ENCODE measurements at places on chromosomes 5 and 9.

- no peak for DNase-seq
Observed at GRCh38 chr5:1747079-1747802, 52.4 kb downstream of the MRPL36 start.

DNA sequence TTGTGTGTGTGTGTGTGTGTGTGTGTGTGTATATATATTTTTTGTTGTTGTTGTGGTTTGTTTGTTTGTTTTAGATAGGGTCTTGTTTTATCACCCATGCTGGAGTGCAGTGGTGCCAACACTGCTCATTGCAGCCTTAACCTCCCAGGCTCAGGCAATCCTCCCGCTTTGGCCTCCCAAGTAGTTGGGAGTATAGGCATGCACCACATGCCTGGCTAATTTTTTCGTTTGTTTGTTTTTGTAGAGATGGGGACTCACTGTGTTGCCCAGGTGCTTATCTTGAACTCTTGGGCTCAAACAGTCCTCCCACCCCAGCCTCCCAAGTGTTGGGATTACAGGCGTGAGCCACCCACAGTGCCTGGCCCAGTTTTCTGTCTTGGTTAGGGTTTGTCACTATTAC, 77.3 kb downstream of the GAPVD1 start:
- DNase-seq = no peak

GRCh38 chr9:84620338-84620737, 49.2 kb upstream of the NTRK2 start:
- no peak for DNase-seq

DNA sequence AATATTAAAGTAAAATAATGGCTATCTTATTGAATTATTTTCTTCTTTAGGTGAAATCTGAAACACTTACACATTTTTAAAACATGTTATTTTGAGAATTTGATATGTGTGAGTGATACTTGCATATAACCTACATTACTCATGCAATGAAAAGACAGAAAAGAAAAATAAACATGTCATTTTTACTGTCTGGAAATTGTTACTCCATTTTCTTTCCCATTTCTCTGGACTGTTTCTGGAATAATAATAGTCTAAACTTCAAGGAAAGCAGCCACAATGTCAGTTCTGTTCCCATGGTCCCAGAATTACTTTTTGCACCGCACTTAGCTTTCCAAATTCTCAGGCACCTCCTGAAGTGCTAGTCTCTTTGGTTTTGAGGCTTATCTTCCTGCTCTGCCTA, 145.5 kb downstream of the PRR16 start:
- no peak for DNase-seq

DNA sequence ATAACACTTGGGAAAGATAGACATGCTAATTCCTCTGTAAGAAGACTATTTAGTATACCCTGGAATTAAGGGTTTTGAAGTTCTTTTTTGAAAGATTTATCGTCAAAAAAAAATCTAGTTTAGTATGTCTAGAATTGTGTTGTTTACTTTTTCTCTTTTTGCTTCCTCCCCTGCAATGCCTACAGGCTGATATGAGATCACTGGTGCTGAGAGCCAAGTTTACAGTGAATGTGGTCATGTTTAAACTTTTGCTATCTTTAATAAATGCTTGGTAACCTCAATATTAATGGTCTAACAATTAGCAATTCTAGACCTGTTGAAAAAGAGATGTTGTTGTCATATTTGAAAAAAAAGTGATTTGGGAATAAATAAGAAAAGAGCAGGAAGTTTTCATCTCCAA, 86.1 kb downstream of the CWC27 start:
- DNase-seq = no peak

DNA sequence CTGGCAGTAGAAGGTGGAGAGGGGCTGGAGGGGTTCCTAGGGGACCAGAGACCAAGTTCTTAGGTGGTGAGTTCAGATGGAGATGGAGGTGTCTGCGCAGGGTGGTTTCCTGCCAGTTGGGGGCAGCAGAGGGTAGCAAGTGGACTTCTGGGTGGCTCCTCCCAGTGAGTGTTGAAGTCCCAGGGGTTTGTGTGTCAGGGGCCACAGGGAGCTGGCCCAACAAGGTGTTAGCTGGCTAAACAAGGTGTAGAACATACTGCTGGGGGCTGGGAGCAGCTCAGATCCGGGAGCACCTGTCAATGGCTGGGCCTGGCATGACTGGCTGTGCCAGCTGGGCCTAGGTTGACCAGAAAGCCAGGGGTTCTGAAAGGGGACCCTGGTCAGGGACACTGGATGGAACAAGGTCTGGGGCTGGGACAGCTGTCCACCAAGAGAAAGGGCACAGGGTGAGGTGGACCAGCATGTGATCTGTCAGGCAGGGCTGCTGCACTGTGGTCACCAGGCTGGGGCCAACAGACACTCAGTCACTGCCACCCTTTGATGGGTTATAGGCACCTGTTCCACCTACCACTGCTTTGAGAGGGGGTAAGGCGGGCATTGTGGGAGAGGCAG, 35.6 kb downstream of the DAB2IP start:
- peak; percentile 48 for DNase-seq

DNA sequence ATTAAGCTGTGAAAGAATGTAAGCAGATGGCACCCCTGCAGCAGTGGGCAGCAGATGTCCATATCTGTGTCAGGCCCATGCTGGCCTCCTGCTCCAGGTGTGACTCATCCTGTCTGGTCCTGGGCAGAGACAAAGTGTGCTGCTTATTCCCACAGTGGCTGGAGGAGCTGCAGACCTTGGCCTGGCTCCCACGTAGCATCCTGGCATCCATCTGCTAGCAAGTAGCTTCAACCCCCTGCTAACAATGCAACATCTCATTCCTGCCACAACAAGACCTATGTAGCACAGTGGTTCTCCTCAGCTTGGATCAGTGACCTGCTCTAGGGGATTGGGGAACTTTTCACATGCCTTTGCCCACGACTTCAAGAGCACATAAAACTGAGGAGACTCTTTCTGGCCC, 126.4 kb upstream of the SLC12A2 start:
- DNase-seq = no peak

DNA sequence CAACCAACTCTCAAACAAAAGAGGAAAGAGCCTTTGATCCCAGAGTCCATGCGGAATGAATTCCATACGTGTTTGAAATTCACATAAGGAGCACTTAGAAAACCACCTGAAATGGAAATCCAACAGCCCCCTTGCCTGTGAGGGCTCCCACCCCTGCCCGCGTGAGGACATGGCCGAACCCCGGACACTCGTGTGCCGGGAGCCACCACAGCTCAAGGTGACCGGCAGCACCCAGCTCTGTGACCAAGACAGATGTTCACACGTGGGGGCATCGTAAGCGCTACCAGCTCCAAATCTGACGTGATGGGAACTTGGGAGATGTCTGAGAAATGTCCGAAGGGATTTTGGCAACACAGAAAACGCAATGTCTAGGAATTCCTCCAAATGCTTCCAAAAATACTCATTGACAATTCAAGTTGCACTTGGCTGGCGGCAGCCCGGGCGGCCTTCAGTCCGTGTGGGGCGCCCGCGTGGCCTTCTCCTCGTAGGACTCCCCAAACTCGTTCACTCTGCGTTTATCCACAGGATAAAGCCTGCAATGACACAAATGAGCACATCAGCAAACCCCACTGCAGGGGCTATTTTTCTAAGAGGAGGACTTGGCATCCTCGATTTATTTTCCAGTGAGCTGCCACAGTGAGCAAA, 23.2 kb upstream of the TERT start:
- DNase-seq = no peak

GRCh38 chr5:160539431-160539830, 117.8 kb downstream of the PTTG1 start:
- peak; percentile 22 for DNase-seq

- no peak for DNase-seq
Observed at GRCh38 chr9:87138128-87139040, 191.1 kb upstream of the GAS1 start.

- no peak for DNase-seq
Observed at GRCh38 chr5:1895739-1896420, 13.2 kb upstream of the IRX4 start.

DNA sequence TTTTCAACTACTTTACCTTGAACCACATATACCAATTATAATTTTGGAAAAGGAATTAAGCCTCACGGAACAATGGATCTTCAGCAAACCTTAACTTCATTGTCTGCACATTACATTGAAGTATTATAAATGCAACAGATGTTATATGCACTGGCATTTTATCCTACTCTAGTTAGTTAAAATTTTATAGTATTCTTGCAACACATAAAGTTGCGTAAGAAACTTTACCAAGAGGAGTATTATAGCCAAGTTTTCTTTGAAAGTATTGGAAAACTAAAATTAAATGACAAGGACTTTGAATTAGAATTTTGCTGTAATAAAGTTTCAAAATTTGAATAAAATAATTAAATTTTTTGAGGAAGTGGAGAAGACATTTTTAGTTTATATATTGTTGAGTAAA, 63.4 kb upstream of the SREK1 start:
- no peak for DNase-seq
